ENCODE measurements at places on chromosomes 12 and 14.

DNA sequence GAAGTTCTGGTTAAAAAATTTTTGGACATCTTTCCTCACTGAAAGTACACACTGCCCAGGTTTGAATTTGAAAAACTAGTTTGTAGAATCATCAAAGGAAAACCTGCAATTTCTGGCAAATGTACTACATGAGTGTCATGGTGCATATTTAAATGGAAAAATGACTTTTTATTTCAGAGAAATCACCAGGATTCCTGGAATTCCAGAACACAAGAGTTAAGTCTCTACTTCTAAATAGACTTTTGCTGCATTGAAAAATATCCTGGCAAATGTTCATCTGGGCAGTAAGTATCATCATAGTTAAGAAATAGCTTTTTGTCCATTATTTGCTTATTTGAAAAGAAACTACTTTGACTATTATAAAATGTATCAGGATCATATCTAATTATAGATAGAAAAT lies 275.1 kb downstream of the PRKD1 start:
- no peak for DNase-seq

DNA sequence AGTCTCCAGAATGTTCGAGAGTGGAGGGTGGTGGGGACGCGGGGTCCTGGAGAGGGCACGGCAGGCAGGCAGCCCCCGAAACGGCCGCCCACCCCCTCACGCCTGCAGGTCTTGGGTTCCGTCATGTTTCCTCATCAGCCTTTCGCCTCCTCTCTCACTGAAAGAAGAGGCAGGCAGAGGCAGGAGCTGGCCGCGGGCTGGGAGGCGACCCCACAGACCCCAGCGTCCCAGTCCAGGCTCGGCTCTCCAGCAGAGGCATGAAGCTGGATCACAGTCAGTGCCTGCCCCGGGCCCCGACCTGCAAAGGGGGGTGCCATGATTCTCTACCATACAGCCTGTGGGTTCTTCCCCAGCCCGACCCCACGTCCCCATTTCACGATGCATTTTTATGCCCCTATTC lies 13.4 kb downstream of the GALNT9 start:
- DNase-seq = no peak

GRCh38 chr12:132522592-132523380 lies 32.8 kb downstream of the FBRSL1 start:
- no peak for DNase-seq

DNA sequence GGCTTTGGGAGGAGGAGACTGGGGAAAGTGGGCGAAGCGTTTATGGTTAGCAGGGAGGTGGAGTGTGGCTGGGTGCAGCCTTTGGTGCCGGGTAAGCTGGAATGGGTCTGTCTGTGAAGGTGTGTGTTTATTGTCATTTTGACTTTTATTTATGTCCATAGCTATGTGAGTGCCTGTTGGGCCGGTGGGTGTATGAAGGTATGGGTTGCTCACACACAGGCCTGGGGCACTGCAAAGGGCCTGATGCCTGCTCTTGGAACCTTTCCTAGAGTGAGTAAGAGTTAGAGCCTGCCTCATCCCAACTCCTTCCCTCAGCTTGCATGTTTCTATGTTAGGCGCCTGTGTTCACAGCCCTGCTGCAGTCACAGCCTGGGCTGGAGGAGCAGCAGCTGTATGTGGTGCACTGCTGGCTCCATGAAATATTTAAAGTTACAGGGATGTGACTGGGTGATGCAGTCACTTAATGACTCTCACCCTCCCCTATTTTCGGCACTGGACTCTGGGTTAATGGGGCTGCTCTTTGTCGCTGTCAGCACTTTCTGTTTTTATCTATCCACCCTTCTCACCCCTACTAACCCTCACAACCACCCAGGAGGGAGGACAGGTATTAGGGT lies 2.6 kb upstream of the PPP1R1A start:
- DNase-seq = no peak

DNA sequence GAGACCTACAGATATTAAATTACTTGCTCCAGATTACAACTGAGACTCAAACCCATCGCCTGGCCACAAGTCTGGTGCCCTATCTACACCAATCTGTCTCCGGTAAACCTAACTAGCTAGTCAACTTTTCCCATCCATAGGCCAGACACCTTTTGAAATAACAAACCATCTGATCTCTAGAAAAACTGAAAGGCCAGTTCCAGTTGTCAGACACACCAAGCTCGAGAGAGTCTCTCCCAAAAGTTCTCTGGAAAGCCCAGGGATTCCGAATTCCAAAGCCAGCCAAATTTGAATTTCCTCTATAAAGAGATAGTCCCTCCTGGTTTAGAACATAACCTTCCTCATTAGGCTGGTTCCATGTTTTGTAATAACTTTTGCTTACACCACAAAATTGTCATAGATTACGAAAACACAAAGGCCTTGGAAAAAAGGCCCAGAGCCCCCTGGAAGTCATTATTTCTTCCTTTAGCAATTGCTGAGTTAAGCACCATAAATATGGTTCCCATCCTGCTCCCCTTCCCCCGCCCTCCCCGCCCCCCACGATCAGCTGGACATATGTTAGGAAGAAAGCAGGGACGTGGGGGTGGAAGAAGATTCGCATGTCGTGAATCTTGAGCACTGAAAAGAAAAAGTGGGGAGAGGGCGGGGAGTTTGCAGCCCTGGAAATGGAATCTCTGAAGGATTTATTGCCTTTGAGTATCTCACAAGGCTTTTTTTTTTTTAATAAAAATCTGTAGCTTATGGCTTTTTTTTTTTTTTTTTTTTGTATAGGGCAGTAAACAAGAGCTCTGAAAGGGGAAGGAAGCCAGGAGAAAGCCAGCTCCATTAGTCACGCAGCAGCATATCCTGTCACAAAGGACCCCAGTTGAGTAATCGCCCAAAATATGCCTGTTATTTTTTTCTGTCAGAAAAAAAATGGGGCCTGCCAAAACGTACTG lies 110.4 kb downstream of the ZFP36L1 start:
- peak; percentile 98 for DNase-seq
